ENCODE measurements at places on chromosomes 6 and 20. TPM values are rescaled to one million over a fixed set of nuclear protein-coding genes. Genes with fewer than 3 reads are reported as not detected.

The HSPA12B gene
- 0.25 TPM for total RNA-seq

The TSBP1 gene
- not detected for total RNA-seq

The GFRAL gene
- total RNA-seq: not detected

The NFATC2 gene
- total RNA-seq: 9.3 TPM

The RGS19 gene
- 19.9 TPM for total RNA-seq

The GLP1R gene
- not detected for total RNA-seq

The ANKRD66 gene
- not detected for total RNA-seq

The TPD52L1 gene
- total RNA-seq: 52.0 TPM

The AVP gene
- not detected for total RNA-seq

The ZC2HC1B gene
- not detected for total RNA-seq

The LIME1 gene
- total RNA-seq: 7.4 TPM

The UBE2C gene
- 240 TPM for total RNA-seq

The SLC9A8 gene
- 7.6 TPM for total RNA-seq

The AKAP12 gene
- 197 TPM for total RNA-seq

The SLC22A3 gene
- 40.2 TPM for total RNA-seq

The OPN5 gene
- not detected for total RNA-seq

The ENPP1 gene
- 1.3 TPM for total RNA-seq

The PRDM1 gene
- 5.6 TPM for total RNA-seq

The ARMC2 gene
- 2.8 TPM for total RNA-seq

Data from A549 treated with Mapracorat at 1 μM for 4 hours (cell line).